Mucosa of descending colon (tissue), 3 donors: ENCODE measurements at places on chromosomes 6 and 20. TPM values are rescaled to one million over a fixed set of nuclear protein-coding genes. Genes with fewer than 3 reads are reported as not detected.

DNA sequence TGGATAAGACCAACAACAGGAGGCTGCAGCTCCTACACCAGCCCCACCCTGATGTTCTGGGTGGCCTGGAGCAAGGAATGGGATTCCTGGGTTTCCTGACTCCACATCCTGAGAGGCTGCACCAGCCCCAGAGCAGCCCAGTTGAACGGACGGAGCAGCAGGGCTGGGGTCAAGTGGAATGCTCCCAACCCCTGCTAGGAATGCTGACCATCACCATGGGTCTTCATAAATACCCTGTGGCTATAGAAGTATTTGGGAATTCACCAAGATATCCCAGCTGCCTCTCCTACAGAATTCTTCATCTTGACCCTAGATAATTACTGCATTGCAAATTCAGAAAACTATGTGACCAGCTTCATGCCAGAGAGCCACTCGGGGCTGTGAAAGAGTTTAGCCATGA, 180.3 kb downstream of the THBS2 start:
- DNase-seq, result no peak

GRCh38 chr6:52574709-52575501, 2.0 kb downstream of the TRAM2 start:
- peak; percentile 72 for DNase-seq

GRCh38 chr20:11952639-11953038, 34.9 kb downstream of the BTBD3 start:
- no peak for DNase-seq

GRCh38 chr6:112163295-112164257, 76.2 kb downstream of the FAM229B start:
- DNase-seq, result peak; percentile 84

- no peak for DNase-seq
Observed at GRCh38 chr20:49308875-49309274, 31.0 kb upstream of the ZNFX1 start.

GRCh38 chr6:15264902-15265761, 19.3 kb downstream of the JARID2 start:
- no peak for DNase-seq

GRCh38 chr20:42082611-42083010, 464.4 kb upstream of the CHD6 start:
- peak; percentile 41 for DNase-seq

DNA sequence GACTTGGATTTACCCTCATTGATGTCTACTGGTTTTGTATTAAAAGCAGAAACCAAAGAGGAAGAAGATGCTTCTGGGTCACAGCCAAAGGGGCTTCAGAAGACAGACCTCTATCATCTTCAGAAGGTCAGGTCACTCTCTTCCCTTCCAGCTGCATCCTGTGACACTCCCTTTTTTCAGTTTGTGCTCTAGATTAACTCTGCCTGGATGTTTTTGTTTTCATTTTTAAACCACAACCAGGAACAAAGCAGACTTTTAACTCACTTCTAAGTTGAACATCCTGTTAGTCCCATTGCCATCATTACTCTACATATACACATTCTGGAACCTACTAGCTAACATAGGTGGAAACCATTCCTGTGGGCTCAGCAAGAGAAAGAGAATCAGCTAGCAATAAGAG, 45.2 kb downstream of the AKIRIN2 start:
- no peak for DNase-seq

DNA sequence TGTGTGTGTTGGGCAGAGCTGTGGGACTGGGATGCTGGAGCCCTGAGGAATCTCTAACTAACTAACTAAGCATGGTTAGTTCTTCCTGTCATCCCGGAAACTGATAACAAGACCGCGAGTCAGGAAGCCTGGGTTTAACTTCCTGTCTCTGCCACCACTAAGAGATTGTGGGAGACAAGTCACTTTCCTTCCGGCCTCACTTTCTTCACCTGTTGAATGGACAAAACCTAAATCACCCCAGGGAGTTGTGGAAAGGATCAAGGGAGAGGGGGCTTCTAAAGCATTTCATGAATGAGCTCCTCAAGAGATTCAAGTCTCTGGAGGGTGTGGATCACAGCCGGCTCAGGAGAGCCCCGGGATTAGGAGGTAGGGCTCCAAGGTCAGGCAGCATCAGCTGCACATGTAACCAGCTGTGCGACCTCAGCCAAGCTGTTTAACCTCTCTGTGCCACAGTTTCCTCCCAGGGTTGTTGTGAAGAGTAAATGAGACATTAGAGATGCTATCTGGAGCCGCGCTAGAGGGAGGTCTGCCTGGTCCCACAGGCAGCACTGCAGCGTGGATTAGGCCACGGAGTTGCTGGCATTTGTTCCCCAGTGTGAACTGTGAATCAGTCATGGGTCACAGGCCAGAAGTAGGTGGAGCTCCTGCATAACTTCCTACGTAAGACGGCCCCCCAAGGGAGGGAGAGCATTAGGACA, 105.1 kb downstream of the TOX2 start:
- no peak for DNase-seq

- no peak for DNase-seq
Observed at GRCh38 chr6:75743971-75744370, 5.1 kb upstream of the MYO6 start.

GRCh38 chr20:38050686-38051085, 17.1 kb downstream of the RPRD1B start:
- no peak for DNase-seq

GRCh38 chr6:49576618-49577017, 26.1 kb downstream of the C6orf141 start:
- DNase-seq, result no peak

DNA sequence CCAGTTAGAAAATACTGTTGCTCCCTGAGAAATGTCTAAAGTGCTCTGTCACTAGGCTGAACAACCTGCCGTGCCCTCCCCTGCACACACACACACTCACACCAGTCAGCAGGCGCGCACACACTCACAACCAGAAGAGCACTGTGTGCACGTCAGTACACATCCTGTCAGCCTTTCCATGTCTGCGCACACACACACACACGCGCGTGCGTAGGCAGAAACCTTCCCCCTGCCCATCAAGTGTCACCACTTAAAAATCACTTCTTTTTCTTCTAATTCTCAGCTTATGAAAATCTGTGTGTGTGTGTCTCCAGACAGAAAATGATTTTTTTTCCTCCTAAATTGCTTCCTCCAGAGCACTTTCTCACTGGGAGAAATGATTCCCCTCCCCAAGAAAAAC, 100.3 kb downstream of the EDN3 start:
- DNase-seq, result no peak

DNA sequence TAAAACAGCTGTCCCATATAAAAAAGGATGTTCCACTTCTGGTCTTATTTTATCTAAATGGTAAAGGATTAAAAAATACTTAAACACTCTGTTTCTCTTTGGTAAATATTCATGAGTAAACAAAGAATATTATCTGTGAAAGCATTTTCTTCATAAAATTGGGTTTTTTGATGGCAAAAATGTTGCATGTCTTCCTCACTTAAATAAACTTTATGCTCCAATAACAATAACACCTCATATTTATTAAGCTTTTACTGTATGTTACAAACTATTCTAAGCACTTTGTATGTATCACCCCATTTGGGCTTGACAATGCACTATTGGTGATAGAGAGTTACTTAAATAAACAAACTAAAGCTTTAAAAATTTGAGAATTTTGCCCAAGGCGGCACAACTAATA, 91.9 kb downstream of the PHIP start:
- DNase-seq, result no peak

DNA sequence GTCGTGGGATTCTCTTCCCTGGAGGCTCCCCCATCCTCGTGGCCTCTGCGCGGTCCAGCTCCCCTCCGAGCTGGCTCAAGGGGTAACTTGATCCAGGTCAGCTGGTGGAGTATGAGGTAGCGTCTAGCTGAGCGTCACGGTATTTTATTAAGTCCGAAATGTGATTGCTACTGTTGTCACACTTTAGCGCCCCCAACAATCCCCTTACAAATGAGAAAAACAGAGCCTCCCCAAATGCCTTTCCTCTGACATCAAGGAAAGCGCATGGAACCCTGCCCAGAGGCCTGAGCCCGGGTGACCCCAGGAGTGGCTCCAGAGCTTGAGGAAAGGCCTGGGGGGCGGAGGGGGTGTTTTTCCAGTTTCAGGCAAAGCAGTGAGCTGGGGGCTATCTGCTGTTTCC, 192.4 kb downstream of the ZMYND8 start:
- no peak for DNase-seq

- no peak for DNase-seq
Observed at GRCh38 chr6:105380634-105381033, 22.2 kb downstream of the PREP start.

DNA sequence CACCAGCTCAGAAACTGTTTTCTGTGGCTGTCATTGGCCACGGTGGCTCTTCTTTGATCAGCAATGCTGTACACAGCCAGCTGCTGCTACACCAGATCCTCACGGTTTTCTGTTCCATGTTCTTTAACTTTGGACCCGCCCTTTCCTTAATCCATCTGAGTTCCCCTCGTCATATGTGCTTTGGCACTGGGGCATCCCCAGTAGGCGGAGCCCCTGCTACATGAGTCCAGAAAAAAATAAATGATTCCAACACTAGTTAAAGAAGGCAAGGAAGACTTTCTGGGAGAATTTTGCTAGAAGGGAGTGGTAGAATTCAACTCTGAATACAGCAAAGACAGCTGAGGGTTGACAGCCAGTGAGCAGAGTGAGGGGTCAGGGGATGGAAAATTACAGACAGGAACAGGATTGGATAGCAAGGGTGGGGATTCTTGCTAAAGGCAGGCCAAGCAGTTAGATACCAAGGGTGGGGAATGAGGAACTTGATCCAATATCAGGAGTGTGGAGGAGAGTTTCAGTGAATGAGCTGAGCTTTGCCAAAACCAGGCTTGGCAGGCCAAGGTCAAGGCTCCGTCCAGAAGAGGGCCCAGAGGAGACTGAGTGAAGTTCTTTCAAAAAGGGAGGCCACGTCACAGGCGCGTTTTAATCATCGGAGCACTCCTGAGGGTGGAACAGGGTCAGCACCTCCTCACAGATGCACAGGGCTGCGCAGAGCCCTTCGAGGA, 391.8 kb downstream of the CDH4 start:
- DNase-seq, result no peak

- peak; percentile 83 for DNase-seq
Observed at GRCh38 chr6:6811128-6812009, 222.8 kb downstream of the LY86 start.

- no peak for DNase-seq
Observed at GRCh38 chr6:77466451-77467437, 3.5 kb upstream of the HTR1B start.

- DNase-seq, result no peak
Observed at GRCh38 chr6:161107779-161108730, 116.5 kb downstream of the MAP3K4 start.

GRCh38 chr6:56359201-56359899, 112.0 kb upstream of the COL21A1 start:
- peak; percentile 80 for DNase-seq

DNA sequence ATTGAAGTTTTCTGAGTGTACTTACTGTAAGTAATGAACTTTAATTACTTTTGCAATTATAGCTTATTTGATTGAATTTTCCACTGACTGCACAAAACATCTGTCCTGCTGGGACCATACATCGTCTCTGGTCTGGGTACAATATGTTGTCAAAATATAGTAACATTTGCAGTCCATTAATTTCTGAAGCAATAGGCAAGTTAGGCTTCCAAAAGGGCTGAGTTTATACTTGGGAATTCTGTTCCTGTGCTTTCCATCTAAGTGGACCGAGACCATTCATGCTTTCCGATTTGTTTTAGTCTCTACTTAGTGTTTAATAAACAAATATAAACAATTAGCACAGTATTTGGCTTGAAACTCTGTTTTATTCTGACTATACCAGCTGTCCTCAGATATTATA, 139.3 kb downstream of the RFPL4B start:
- DNase-seq, result no peak

DNA sequence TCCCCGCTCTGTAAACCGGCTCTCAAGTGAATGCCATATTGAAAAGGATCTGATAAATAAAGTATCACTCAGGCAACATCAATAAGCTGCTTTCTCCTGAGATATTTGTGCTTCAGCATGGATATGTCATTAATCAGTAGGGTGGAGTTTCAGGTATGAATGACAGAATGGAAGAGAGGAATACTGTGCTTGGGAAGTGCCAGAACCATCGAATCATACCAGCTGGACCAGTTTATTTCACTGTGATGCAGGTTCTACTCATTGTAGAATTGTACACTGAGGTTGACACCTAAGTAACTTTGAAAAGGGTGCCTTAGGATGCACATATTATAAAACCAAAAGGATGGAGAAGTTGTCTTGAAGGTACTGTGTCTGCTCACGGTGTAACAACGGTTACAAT, 17.9 kb upstream of the TBC1D7 start:
- no peak for DNase-seq

- no peak for DNase-seq
Observed at GRCh38 chr6:118240878-118241528, 307.1 kb upstream of the PLN start.

- DNase-seq, result peak; percentile 86
Observed at GRCh38 chr6:3159805-3160781, 2.7 kb upstream of the TUBB2A start.

DNA sequence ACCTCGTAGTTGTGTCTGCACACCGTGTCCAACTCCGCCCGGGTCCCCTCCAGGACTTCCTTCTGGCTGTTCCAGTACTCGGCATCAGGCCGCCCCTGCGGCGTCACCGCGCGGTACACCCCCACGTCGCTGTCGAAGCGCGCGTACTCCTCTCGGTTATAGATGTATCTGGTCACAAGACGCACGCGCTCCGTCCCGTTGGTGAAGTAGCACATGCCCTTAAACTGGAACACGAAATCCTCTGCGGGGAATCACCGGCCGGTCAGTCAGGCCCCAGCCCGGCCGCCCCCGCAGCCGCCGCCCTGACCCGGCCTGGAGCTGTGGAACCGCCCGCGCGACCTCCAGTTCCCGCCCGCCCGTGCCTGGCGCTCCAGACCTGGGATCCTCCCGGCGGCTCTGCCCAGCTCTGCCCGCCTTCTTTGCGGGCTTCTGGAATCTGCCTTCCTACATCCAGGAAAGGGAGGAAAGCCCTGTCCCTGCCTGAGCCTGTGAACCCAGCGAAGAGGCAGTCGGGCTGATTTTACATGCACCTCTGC, 1.6 kb downstream of the HLA-DQB1 start:
- no peak for DNase-seq

DNA sequence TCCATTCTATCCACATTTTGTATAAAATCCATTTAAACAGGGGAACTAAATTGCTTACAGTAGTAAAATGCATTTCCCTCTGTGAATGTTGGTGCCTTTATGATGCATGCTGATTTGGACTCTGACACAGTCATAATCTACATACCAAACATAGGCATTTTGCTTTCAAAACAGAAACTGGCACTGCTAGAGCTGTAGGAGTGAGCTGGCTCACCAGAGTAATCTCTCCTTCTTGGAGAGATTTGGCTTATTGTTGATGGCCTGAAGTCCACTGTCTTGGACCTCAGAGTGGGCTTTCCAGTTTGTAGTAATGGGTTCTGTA, 363.2 kb upstream of the FLRT3 start:
- DNase-seq, result no peak

The REM1 gene
- 1.2 TPM for total RNA-seq

The HBS1L gene
- 43.0 TPM for total RNA-seq

The VWA7 gene
- total RNA-seq, result 8.2 TPM

The KIAA0408 gene
- 2.4 TPM for total RNA-seq

The EYA2 gene
- 22.3 TPM for total RNA-seq

The GJA1 gene
- total RNA-seq, result 10.9 TPM

The TMEM74B gene
- 2.1 TPM for total RNA-seq

The TRAM2 gene
- 20.3 TPM for total RNA-seq

The QRSL1 gene
- total RNA-seq, result 19.4 TPM

The BMP5 gene
- total RNA-seq, result 3.3 TPM

The DPPA5 gene
- total RNA-seq, result not detected

The JPH2 gene
- 8.3 TPM for total RNA-seq

The CCN6 gene
- total RNA-seq, result not detected

The KHDC1L gene
- not detected for total RNA-seq

The FOXQ1 gene
- total RNA-seq, result 0.58 TPM

The PRKN gene
- total RNA-seq, result 5.2 TPM

The LSM14B gene
- 33.5 TPM for total RNA-seq

The NRN1 gene
- 3.6 TPM for total RNA-seq
